ENCODE measurements at places on chromosomes 4 and X.
A peak's percentile ranks its signal among the peaks of the same experiment; 100 is the strongest.

GRCh38 chr4:61661960-61662359 lies 461.8 kb downstream of the ADGRL3 start:
- no peak for DNase-seq

DNA sequence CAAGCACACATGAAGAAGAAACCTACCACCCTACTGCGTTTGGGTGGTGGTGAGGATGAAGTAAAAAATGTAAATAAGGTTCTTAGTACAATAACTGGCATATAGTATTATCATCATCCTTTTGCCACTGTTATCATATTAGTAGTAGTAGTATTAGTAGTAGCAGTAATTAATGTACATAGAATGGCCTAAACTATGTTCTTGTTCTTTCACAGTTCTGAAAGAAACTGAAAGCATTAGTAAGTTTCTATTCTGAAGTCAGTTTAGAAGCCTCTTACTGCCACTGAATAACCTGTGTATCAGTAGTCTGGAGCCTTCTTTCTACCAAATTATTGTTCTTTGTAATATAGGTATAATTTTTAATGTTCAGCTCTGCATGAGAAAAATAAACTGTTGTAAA lies 21.0 kb downstream of the COL4A6 start:
- no peak for DNase-seq

DNA sequence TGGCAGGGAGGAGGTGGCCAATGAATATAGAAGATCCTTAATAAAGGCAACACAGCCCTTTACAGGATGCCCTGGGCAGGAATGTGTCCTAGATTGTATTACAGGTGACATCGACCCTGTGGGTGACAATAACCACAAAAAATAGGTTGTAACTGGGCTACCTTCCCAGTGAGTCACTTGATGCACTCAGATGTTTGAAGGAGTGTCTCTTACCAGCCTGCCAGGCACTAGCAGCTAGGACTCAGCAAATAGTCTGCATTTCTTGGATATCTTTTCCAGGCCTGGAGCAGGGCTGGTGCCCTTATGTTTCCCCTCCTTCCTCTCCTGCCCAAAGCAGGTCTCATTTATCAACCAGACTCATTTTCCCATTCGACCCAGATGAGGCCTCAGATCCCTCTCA lies 50.9 kb upstream of the TMEM164 start:
- no peak for DNase-seq

GRCh38 chr4:85522277-85522676 lies 47.3 kb downstream of the ARHGAP24 start:
- no peak for DNase-seq

DNA sequence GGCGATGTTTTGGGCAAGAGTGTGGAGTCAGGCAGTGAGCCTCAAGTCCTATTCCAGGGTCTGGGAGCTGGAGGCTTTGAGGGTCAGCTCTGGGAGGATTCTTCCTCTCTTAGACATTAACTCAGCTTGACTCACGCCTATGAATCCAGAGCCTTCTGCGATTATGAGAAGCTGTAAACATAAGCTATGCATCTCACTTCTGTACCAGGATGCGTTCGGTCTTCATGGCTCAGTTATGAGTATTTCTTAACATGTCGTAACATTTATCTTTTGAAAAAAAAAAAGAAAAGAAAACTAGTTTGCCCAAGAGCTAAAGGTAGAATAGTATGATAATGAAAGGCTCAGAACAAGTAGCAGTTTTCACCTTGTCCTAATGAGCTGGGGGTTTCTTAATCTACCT lies 4.6 kb downstream of the SHROOM2 start:
- no peak for DNase-seq

- peak; percentile 31 for DNase-seq
Measured at GRCh38 chr4:121072224-121073003, at the start of gene NDNF. TSS of gene NDNF (minus strand) at chr4:121072535. CDS start at chr4:121045837, 26,698 bp downstream.

DNA sequence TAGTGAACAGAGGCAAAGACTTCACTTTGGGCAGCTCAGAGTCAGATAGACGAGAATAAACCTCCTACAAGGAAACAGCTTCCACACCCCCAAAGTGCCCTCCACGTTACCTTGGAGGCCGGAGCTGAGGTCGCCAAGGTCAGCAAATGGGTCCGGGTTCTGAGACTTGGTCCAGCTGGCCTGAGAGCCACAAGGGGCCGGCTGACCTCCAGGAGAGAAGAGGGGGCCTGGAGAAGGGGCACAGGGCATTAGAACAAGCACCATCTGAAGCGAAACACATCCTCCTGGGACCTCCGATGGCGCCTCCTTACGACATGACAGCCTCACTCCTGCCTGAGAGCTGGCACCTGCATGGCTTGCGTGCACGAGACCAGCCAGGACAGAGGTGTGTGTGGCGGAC lies 33.6 kb upstream of the CPLX1 start:
- no peak for DNase-seq

- no peak for DNase-seq
Measured at GRCh38 chr4:26568446-26568994, 15.4 kb upstream of the TBC1D19 start.

- no peak for DNase-seq
Measured at GRCh38 chr4:95038791-95039190, 281.0 kb downstream of the BMPR1B start.

DNA sequence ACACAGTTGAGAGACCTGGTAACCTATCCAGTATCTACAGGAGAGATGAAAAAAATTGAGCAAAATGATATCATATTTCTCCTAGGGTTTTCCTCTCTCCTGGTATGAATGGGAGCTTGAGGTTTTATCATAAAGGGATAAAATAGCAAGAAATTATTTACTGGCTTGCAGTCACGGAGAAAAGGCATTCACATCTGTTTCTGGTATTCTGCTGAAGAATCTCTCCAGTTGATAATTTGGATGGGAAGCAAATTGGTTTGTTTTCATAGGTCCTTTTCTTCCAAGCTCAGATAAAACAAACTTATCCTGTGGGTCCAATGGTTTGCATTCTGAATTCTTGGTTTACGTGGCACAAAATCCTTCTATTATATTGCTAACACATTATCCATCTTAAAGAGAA lies 83.1 kb upstream of the GYPA start:
- DNase-seq: no peak

DNA sequence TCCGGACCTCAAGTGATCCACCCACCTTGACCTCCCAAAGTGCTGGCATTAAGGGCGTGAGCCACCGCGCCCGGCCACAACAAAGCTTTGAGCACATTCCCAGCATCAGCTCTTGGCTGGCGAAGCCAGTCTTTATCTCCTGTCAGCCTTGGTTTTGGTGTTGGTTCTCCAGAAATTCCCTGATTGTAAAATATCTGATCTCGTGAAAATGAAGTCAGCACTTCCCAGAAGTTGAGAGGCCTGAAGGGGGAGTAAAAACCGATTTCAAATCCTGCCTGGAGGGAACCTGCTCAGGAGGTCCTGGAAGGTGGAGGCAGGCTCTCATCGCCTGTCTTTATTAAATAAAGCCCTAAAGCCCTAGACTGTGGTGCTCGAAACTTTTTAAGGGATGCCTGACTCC lies 33.6 kb downstream of the PTTG2 start:
- DNase-seq: no peak

- DNase-seq: no peak
Measured at GRCh38 chrX:137031039-137031438, 2.8 kb downstream of the GPR101 start.

DNA sequence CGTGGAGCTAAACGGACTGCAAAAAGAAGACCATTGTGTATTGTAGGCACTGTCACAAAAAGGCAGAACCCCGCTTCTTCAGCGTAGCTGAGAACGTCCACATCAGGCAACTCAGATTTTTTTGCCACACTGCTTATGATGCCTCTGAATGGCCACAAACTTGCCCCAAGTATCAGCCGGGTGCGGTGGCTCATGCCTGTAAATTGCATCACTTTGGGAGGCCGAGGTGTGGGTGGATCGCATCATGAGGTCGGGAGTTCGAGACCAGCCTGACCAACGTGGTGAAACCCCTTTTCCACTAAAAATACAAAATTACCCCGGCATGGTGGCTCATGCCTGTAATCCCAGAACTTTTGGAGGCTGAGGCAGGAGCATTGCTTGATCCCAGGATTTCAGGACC lies 14.9 kb upstream of the IL3RA start:
- no peak for DNase-seq

- no peak for DNase-seq
Measured at GRCh38 chrX:17967888-17968287, 106.8 kb upstream of the RAI2 start.

GRCh38 chrX:94743478-94743877 lies 1069.5 kb downstream of the FAM133A start:
- no peak for DNase-seq

GRCh38 chr4:173332963-173333657 lies 1.0 kb downstream of the HMGB2 start:
- no peak for DNase-seq

DNA sequence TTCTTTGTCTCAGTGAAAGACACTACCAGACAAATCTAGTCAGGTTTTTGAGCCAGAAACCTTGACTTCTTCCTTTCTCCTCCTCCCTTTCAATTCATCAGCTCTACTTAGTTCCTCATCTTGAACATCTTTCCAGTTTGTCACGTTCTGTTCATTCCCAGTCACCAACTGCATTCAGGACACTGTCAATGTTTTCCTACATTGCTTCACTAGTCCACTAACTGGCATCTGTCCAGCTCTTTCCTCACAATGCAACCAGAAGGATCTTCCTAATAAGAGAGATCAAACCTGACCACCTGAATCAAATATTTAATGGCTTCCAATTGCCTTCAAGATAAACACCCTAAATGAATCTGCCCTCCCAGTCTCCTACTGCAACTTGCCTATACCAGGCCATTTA lies 52.5 kb downstream of the SYNPO2 start:
- no peak for DNase-seq

GRCh38 chrX:100687128-100687527 lies 43.1 kb downstream of the SRPX2 start:
- no peak for DNase-seq

DNA sequence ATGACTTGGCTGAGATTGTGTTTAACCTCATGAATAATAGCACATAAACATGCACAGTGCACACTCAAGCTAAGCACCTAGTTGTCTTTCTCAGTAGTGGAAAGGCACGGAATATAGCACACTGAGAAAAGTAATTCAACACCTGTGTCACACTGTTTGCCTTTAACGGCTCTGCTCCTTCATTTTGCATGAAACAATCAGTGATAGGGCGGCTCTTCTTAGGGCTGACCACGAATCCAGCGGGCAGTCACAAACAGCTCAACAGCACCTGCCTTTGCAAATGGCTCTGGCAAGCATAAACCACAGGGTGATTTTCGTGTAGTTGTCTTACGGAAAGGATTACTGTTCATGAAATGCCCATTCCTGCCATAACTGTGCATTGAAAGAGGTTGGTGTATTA lies 954.0 kb upstream of the TENM3 start:
- no peak for DNase-seq

DNA sequence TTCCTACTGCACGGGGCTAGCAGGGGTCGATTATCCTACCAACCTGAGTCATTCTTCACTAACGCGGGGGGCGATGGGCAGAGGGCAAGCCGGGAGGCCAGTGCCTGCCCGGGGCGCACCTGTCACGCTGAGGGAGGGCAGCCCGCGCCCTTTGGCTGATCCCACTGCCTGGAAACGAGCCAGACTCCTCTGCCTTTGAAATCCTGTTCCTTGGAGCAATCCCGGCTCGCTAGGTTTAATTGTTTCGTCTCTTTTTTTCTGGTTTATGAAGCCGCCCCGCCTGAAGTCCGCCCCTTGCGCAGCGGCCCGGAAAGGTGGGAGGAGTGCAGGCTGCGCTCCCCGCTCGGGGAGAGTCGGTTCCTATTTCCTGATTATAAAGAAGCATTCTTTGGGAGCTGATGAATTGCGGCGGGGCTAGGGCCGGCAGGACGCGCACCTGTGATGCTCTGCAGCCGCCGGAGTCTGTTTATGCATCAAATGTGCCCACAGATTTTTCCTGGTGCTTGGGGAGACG lies 484.2 kb downstream of the BCOR start:
- no peak for DNase-seq

DNA sequence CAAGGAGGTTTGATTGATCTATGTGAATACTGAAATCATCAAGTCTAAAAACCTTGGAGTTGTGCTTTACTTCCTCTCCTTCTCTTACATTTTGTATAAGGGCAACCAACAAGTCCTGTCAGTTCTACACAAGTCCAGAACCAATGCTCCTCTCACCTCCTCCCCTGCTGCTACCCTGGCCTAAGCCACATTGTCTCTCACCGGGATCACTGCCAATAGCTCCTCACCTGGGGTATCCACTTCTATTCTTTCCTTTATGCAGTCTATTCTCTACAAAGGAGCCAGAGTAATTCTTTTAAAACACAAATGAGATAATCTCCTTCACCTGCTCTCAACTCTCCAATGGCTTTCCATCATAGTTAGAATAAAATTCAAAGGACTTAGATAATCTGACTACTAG lies 13.3 kb upstream of the ARHGEF6 start:
- no peak for DNase-seq

DNA sequence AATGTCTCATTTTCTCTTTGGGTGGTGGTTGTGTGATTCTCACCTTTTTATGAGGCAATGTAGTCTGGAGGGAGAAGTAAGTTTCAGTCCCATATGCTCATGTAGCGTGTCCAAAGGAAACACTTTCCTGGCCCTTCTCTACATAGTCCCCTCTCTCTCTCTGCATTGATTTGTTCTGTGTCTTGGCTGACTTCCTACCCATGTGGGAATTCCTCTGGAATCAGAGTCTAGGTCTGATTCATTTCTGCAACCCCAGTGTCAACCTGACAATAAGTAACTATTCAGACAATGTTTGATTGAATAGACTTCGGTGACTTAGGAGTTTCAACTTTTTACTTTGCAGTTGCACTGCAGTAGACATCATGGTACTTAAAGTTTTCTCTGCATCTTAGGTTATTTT lies 2.7 kb upstream of the ALAS2 start:
- no peak for DNase-seq

GRCh38 chrX:63330681-63331080 lies 20.5 kb downstream of the SPIN4 start:
- no peak for DNase-seq

- no peak for DNase-seq
Measured at GRCh38 chr4:73603271-73603710, 16.9 kb downstream of the RASSF6 start.

GRCh38 chrX:68724531-68725020 lies 77.1 kb downstream of the STARD8 start:
- DNase-seq: no peak

GRCh38 chr4:56728512-56728911 lies 47.4 kb upstream of the HOPX start:
- DNase-seq: no peak

- no peak for DNase-seq
Measured at GRCh38 chr4:55010550-55010949, 114.8 kb downstream of the KDR start.

DNA sequence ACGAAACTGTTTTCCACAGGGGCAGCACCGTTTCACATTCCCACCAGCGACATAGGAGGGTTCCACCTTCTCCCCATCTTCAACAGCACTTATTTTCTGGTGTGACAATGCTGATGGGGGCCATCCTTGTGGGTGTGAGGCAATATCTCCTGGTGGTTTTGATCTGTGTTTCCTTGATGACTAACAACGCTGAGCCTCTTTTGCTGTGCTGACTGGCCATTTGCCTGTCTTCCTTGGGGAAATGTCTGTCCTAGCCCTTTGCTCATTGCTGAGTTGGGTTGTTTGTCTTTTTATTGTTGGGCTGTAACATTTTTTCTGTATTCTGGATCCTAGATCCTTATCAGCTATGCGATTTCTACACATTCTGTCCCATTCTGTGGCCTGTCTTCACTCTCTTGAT lies 33.7 kb downstream of the ATP2B3 start:
- no peak for DNase-seq

GRCh38 chr4:154234576-154234975 lies 257.0 kb downstream of the DCHS2 start:
- DNase-seq: no peak

GRCh38 chr4:14178421-14178820 lies 550.9 kb upstream of the BOD1L1 start:
- DNase-seq: no peak
